ENCODE measurements at places on chromosomes 7 and 10.
A peak's percentile ranks its signal among the peaks of the same experiment; 100 is the strongest.

DNA sequence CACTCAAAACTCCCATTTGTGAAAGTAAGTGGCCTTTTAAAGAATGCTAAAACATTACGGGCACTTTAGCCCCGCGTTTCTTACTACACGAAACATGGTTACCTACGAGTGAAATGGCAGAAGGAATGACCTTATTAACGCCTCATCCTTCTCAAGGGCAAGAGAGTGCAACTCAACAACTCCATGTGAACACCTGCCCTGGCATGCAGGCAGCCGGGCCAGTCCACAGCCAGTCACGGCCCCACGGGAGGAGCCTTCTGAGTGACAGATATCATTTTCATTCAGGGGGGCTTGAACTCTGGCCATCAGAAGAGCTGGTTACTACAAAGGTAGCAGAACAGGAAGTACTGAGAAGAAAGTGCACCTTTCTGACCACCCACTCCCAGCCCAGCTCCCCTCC lies 236.1 kb downstream of the PTPRN2 start:
- no peak for DNase-seq

DNA sequence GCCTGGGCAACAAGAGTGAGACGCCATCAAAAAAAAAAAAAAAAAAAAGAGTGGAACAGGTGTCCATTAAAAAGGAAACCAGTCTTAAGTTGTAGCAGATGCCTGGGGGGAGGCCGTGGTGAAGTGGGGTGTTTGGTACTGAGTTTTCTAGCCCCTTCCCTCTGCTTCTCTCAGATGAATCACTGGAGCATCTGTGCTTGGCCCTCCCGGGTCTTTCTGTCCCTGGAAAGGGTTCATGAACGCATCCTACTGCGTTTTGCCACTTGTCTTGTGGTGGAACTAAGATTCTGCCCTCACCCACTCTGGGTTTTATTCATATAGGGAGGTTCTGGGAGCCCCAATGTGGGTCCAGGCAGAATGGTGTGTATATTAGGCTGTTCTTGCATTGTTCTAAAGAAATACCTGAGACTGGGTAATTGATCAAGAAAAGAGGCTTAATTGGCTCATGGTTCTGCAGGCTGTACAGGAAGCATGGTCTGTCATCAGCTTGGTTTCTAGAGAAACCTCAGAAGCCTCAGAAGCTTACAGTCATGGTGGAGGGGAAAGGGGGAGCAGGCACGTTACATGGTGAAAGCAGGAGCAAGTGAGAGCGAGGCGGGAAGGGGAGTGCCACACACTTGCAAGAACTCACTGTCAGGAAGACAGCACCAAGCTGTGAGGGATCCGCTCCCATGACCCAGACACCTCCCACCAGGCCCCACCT lies 63.5 kb downstream of the CAMK1D start:
- DNase-seq = no peak

GRCh38 chr7:81743665-81744064 lies 26.2 kb downstream of the HGF start:
- DNase-seq = no peak

GRCh38 chr7:119374436-119374835 lies 898.5 kb upstream of the KCND2 start:
- DNase-seq = no peak

DNA sequence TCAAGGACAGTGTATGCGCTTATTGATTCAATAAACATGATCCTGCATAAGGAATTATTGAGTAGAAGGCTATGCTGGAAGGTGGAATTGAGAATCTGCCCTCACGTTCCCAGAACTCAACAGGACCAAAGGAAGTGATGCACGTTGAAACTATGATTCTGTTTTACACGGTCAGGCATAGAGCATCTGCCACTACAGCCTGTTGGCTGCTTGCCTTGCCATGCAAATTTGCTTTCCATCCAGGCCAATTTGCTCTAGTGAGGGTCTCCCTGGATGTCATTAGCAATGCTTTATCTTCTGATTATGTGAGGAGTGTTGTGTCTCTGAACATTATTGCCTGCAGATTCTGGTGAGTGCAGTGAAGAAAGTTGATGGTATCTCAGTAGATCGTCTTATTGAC lies 132.9 kb downstream of the ADRA2A start:
- no peak for DNase-seq

- DNase-seq = no peak
Observed at GRCh38 chr7:96287132-96287531, 34.8 kb downstream of the SLC25A13 start.

DNA sequence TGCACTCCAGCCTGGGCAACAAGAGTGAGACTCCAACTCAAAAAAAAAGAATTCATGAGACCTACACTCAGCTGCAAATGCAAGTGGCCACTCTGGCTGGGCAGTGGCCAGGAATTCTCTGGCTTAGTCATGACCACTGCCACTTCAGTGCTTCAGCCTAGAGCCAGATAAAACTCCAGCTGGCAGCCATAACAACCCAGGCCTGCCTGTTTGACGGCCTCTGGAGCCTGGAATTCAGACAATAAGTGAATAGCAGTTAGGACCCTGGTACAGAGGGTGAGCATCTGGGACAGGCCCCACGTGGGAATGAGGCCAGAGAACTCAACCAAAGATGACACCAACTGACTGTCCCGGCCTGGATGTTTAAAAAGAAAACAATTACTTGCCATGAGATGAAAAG lies 18.9 kb downstream of the RCC1L start:
- no peak for DNase-seq

DNA sequence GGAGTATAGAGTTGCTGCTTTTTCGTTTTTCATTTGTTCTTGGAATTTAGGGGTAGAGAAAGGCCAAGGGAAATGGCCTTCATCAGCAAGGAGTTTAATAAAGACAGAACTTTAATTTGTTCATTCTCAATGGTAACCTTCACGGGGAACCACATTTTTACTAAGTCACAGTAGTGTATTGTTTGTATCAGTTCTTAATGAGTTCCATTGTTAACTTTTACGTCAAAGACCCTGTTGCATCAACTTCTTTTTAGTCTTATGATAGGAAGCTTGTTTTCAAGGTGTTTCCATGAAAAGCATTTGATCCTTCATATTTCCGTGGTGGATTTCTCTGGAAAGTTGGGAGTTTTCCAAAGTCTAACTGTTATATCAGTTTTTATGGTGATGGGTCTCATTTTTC lies 169.9 kb downstream of the CREB5 start:
- DNase-seq = no peak

DNA sequence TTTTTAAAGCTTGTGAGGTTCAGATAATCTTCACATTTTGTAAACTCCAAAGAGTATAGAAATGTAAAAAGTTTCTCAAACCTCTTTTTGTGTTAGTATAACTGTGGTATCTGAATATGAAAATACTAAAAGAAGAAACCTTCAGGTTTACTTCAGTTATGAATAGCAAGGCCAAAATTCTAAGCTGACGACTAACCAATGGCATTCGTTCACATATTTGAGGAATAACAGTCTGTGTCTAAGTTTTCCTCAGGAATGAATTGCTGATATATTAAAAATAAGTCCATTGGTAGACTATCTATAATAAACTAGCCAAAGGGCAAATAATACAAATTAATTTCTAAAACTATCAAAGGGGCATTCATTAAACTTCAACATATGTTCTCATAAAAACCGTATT lies 206.0 kb downstream of the CXCL12 start:
- DNase-seq = no peak

GRCh38 chr7:114021135-114021534 lies 102.3 kb upstream of the PPP1R3A start:
- DNase-seq = no peak

GRCh38 chr7:91323626-91324158 lies 59.5 kb downstream of the FZD1 start:
- DNase-seq = no peak

DNA sequence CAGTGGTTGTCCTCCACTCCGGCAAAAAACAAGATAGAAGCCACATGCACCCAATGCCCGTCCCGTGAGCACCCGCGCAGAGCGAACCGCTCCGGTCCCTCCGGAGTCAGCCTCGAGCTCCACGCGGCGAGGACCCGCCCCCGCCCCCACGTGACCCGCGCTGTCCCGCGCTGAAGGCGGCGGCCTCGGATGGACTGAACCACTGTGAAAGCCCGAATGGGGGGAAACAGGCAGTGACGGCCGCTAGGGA lies 766 bp upstream of the EIF3B start:
- peak; percentile 84 for DNase-seq

GRCh38 chr7:20438248-20438647 lies 107.5 kb downstream of the ITGB8 start:
- DNase-seq = no peak

GRCh38 chr10:33215154-33215553 lies 119.3 kb downstream of the NRP1 start:
- DNase-seq = no peak

GRCh38 chr7:5213286-5213645 lies 23.2 kb downstream of the WIPI2 start:
- DNase-seq = no peak

GRCh38 chr7:2110610-2111396 lies 121.9 kb downstream of the MAD1L1 start:
- no peak for DNase-seq

- no peak for DNase-seq
Observed at GRCh38 chr7:101134399-101134980, 7.6 kb downstream of the SERPINE1 start.

DNA sequence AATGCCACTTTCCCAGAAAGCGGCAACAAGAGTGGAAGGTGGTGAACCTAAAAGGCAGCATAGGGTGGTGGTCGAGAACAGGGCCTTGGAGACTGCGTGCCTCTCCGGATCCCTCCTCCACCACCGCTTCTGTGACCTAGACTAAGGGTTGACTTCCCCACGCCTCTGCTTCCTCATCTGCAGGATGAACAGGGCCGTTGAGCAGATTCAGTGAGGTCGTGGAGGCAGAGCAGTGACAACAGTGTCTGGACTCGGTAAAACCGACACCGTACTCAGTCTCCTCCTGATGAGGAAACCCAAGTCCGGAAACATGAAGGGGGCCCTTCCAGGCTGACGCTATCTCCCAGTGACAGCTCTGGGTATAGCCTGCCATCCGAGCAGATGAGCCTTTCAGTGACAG lies 162.6 kb downstream of the CELF2 start:
- no peak for DNase-seq

GRCh38 chr10:114412907-114413797 lies 8.8 kb upstream of the AFAP1L2 start:
- peak; percentile 59 for DNase-seq

DNA sequence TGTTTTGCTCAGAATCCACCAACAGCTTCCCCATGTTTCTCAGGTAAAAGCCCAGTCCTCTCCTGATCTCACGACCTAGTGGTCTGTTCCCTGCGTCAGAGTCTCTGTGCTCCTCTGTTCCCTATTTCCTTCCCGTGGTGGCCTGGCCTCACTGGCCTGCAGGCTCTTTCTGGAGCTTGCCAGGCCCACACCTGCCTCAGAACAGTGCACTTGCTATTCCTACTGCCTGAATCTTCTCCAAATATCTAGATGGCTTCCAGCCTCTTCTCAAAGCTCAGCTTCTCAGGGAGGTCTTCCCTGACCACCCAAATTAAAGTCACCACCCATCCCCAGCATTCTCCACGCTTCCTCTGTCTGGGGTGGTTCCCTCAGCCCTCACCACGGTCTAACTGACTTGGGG lies 165.3 kb downstream of the USP6NL start:
- no peak for DNase-seq

DNA sequence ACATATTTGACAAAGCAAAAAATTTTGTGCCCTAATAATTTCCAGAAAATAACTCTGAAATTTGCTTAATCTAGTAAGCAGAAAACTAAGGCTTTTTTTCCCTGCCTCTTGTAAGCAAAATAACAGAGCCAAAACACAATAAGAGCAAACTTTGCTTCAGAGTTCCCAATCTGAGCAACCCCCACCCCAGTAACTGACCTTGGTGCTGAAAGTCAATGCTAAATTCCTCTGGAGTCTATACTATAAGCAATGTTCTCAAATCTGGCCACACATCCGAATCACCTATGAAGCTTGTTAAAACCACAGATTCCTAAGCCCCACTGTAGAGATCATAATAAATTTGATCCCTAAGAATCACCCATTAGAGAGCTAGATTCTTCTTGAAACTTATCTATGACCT lies 150.5 kb downstream of the ELAPOR2 start:
- no peak for DNase-seq

DNA sequence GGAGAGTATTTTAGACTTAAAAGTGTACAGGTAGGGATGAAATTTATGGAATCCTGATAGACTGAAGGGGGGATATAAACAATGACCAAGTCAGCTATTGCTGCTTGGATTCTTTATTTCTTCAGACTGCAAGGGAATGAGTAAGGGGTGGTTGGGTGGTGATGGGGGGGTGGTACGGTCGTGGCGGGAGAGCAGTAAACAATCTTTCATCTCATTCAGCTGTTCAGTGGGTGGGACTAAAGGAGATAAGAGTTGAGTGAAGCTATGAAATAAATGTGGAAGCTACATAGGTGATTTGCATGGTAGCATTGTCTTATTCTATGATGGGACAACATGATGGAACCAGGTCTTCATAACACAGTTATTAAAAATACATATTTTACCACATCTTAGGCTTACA lies 1.8 kb downstream of the SEPTIN7 start:
- no peak for DNase-seq

DNA sequence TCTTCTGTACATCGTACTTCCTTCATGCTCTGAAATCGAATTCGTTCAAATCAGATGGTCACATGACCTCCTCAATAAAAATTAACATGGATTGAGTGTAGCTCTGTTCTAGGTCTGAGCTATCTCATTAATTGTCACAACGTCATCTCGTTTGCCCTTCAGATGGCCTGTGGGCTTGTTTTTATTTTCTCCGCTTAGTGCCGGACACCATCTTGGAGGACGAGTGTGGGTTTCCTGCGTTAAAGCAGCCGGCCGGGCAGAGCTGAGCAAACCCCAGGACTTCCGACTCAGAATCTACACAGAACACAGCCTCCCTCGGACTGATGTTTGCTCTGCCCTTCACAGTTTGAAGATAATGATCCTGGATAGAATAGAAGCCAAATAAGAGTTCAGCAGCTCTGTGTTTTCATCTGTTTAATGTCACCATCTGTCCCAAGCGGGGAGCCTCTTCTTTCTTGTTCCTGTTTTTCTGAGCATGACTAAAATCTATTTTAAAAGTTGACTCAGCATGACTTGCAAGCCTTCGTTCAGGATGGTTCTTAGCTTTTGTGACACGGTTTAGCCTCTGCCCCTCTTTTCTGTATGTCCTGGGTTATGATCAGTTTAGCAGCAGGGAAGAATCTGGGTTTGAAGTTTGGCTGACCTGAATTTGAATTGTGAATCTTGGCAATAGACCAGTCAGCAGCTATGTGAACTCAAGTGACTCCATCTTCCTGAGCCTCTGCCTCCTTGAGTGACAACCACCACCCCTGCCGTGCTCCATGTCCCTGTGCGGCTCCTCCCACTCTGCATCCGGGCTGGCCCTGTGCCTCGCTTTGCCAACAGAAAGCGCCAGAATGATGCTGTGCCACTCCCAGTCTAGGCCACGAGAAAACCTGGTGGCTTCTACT lies 30.6 kb upstream of the GALNTL5 start:
- DNase-seq = no peak

- DNase-seq = no peak
Observed at GRCh38 chr7:106381252-106381651, 96.5 kb upstream of the NAMPT start.

GRCh38 chr10:31413325-31413724 lies 94.3 kb downstream of the ZEB1 start:
- DNase-seq = no peak

Measured in kidney capillary endothelial cell (primary cell).